ENCODE measurements at places on chromosomes 5 and 9. TPM values are rescaled to one million over a fixed set of nuclear protein-coding genes. Genes with fewer than 3 reads are reported as not detected.

DNA sequence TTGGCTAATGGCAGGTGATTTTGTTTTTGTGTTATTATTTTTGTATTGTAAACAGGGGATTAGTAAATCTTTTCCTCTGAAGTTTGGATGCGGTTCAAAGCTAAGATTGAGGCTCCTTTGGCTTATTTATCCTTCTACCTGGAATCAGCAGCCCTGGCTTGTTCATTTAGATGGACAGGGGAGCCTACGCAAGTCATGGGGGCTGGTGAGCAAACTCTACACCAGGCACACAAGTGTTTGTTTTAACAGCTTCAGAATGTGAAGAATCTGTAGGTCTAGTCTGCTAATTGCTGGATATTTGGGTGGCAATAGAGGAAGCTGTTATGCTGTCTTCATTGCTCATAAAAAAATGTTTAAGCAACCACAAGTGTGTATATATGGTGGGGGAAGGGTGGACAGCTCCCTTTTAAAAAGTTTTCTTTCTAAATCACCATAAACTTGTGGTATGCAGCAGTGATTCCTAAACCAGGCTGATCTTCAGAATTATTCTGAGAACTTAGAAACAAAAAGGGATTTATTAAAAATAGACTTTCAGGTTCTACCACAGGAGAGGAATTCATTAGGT, 20.7 kb downstream of the ZNF462 start:
- DNase-seq: no peak
- peaks cover 4% of the 10 kb centered on the region for H3K4me1 ChIP-seq
- H3K36me3 ChIP-seq: no peaks in the 10 kb centered on the region

DNA sequence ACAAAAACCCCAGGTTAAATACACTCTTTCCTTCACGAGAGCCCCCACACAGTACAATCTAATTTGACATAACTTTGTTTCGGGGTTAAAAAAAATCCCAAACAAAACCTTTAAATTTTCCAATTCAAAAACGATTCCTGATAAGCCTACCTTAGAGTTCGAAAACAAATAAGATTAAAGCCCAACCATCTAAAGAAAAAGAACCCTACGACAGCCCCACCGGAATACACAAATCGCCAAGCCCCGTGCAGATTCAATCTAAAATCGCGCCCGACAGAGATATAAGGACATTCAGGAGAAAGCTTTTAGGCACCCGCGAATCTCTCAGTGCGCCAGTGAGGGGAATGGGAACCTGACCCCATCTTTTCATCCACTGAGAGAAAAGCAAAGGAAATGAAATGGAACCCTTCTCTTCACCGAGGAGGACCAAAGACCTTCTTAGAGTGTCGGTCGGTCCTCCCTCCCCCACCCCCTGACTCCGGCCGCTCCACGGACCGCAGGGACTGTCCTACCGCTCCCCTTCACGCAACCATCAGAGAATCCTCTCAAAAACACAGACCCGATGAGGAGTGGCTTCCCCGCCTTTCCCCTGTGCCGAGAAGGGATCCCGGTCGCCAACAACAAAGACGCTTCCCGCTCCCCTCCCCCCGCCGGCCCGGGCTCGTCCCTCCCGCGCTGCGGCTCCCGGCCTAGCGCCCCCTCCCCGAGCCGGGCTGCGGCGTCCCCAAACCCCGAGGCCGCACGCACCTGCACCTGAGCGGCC, 925 bp downstream of the ABHD17B start:
- no peaks in the 10 kb centered on the region for H3K36me3 ChIP-seq
- H3K27me3 ChIP-seq: no peaks in the 10 kb centered on the region
- peak overlapping the region; percentile 95 for H3K4me3 ChIP-seq
- H3K27ac ChIP-seq: peak overlapping the region; percentile 89

Gene TLX3
- not detected for total RNA-seq

Gene PDCD1LG2
- total RNA-seq: 3.3 TPM

GRCh38 chr9:21558615-21559401, 76.7 kb upstream of the IFNE start:
- peak overlapping the region; percentile 40 for H3K4me3 ChIP-seq
- H3K27me3 ChIP-seq: no peaks in the 10 kb centered on the region
- peaks cover 5% of the 10 kb centered on the region for H3K4me1 ChIP-seq
- peak overlapping the region; percentile 80 for H3K27ac ChIP-seq

Gene IL13
- total RNA-seq: 0.33 TPM

DNA sequence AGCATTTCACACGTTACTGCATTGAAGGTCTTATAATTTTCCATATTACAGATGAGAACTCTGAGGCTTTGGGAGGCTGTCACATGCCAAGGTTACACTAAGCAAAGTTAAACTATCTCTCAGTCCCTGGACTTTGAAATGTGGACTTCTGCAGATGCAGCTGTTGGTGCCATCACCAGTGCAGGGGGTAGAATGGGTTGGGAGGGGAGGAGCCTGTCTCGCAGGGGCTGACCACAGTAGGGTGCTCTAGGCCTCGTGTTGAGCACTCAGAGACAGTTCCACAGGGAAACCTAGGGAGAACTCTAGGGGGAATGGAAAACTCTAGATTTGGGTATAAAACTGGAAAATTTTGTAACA, 220.9 kb downstream of the MAPKAP1 start:
- no peaks in the 10 kb centered on the region for H3K36me3 ChIP-seq
- H3K27me3 ChIP-seq: no peaks in the 10 kb centered on the region
- H3K4me3 ChIP-seq: no peak overlapping the region

Gene PPP1R2B
- total RNA-seq: not detected

GRCh38 chr5:121024416-121025311, 560.6 kb downstream of the PRR16 start:
- no peak overlapping the region for H3K27ac ChIP-seq
- no peaks in the 10 kb centered on the region for H3K27me3 ChIP-seq
- H3K36me3 ChIP-seq: no peaks in the 10 kb centered on the region

- no peak overlapping the region for H3K27ac ChIP-seq
- no peaks in the 10 kb centered on the region for H3K27me3 ChIP-seq
- no peaks in the 10 kb centered on the region for H3K4me1 ChIP-seq
- no peak for DNase-seq
- H3K36me3 ChIP-seq: no peaks in the 10 kb centered on the region
Observed at GRCh38 chr5:36569491-36569890, 36.9 kb upstream of the SLC1A3 start.

GRCh38 chr5:4386152-4386551, 754.0 kb upstream of the ADAMTS16 start:
- no peaks in the 10 kb centered on the region for H3K36me3 ChIP-seq
- DNase-seq: no peak
- H3K4me1 ChIP-seq: no peaks in the 10 kb centered on the region
- peak overlapping the region; percentile 86 for H3K27ac ChIP-seq

Gene GBA2
- total RNA-seq: 44.5 TPM

DNA sequence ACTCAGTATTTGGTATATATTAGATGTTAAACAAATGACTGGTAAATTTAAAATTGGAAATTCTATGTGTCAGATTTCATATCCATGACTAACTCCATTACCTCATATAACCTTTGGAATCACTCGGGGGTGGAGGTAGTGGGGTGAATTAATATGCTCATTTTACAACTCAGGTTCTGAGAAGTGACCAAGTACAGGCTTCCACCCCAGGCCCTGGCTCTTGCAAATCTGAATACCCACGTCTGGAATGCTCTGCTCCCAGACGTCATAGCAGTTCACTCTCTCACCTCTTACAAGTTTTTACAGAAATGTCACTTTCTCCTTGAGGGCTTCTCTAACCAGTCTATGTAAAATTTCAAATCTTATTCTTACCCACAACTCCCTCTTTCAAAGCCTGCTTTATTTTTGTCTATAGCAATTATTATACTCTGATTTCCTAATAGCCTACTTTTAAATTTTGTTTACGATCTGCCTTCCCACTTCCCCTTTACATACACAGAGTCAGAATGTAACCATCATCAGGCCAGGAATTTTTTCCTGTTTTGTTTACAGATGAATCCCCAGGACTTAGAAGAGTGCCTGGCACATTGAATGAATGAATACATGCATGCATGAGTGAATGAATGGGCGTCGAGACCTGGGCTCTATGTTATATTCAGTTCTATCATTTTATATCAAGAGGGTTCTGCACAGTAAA, 134.1 kb upstream of the IFNE start:
- no peak overlapping the region for H3K27ac ChIP-seq
- no peak for DNase-seq
- no peaks in the 10 kb centered on the region for H3K27me3 ChIP-seq

- H3K36me3 ChIP-seq: no peaks in the 10 kb centered on the region
- no peaks in the 10 kb centered on the region for H3K4me1 ChIP-seq
Observed at GRCh38 chr5:100479079-100479688, 56.0 kb upstream of the FAM174A start.

Gene LRRC19
- not detected for total RNA-seq

Gene AQP3
- total RNA-seq: 45.1 TPM

Gene FSTL4
- total RNA-seq: 0.98 TPM

Gene HINT1
- 217 TPM for total RNA-seq

Gene SLC25A2
- 2.0 TPM for total RNA-seq

GRCh38 chr9:122197426-122197825, 31.3 kb downstream of the LHX6 start:
- no peaks in the 10 kb centered on the region for H3K36me3 ChIP-seq
- H3K27ac ChIP-seq: no peak overlapping the region
- no peak overlapping the region for H3K4me3 ChIP-seq
- no peak for DNase-seq

All from breast epithelium (tissue), 4 donors.